ENCODE measurements at places on chromosomes 2 and 18.
A peak's percentile ranks its signal among the peaks of the same experiment; 100 is the strongest.

DNA sequence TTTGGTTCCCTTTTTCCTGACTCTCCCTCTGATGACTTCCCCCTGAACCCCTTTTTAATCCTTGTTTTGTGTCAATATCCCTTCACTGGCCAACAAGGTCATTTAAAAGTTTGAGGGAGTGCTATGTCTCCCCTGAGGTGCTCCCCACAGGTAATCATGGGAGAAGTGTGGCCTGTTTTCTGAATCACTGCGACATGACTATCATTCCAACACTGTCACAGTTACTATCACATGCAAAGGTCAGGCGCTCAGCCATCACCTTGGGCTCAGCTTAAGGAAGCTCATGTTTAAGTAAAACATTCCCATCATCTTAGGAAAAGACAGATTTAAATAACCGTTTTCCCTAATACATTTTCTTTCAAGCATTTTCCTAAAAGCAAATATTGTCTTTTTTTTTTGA lies 20.9 kb upstream of the ACAA2 start:
- no peak for DNase-seq

DNA sequence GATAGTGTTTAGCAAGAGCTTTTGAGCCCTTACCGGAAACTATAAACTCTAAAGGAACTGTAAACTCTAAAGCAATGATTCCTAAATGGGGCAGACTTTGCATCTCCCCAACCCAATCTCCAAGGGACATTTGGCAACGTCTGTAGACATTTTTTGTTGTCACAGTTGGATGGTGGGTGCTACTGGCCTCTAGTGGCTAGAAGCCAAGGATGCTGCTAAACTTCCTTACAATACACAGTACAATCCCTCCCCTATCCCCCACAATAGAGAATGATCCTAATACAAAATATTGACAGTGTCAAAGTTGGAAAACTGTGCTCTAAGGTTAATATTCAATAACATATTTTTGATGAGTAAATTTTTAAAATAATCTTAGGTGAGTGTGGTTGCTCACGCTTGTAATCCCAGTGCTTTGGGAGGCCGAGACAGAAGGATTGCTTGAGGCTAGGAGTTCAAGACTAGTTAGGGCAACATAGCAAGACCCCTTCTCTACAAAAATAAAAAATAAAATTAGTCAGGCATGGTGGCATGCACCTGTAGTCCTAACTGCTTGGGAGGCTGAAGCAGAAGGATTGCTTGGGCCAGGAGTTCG lies 66.7 kb downstream of the PTPN4 start:
- DNase-seq: no peak

GRCh38 chr2:16162491-16163040 lies 222.2 kb downstream of the MYCN start:
- no peak for DNase-seq

- DNase-seq: no peak
These were observed 34.7 kb downstream of the RALB start for GRCh38 chr2:120287183-120288015.

DNA sequence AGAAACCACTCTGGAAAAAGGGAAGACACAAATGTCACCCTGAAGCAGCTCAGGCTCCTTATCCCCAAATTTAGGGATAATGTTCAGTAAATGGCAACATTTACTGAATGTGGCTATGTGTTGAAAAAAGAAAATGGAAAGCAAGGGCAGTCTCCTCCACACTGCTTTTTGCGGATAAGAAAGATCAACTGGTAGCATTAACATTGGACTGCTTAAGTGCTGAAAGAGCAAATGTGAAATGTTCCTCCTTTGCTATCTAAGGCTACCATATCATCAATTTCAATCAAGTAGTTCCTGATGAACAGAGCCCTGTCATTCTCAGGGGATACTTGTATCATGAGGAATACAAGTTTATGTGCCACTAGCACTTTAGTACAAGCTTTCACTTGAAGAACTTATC lies 12.5 kb downstream of the FBXO11 start:
- DNase-seq: no peak

GRCh38 chr2:11746376-11746806 lies at the start of gene LPIN1:
LPIN1 (plus strand) TSS chr2:11746632; CDS start chr2:11765542, 18,910 bp downstream.
- peak; percentile 82 for DNase-seq

GRCh38 chr2:50225021-50225928 lies 806.7 kb downstream of the NRXN1 start:
- no peak for DNase-seq

DNA sequence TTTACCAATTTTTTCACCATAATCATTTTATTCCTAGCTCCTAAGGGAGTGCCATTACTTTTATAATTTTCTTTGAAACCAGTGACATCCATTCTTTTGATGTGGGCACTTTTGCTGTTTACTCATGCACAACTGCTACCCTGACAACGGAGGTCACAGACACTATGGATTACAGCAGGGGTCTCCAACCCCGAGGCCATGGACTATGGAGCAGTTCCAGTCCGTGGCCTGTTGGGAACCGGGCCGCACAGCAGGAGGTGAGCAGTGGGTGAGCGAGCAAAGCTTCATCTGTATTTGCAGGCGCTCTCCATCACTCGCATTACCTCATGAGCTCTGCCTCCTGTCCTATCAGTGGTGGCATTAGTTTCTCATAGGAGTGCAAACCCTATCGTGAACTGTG lies 34.6 kb downstream of the PRPF40A start:
- DNase-seq: no peak

DNA sequence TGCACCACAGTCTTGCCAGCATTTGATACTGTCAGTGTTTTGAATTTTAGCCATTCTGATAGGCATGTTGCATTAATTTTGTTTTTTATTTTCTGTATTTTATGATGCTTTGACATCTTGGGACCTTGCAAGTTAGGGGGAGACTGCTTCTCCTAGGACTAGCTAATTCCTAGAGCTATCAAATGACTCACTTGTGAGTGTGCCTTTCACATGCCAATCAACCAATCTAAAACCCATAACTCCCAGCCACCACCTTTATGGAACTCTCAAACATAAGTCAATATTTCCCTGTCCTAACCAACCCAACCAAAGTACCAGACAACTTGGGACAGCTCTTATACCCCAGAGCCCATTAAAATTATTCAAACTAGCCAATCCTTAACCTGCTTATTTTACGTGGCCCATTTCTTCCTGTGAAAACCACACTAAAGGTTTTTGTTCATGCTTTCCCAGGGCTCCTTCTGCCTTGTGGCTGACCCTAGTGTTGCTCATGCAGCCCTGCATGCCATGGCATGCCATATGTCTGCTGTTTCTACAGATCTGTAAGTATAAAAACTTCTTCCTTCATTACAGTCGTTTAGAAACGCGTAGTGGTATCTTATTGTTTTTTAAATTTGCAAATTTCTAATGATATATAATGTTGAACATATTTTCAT lies 230.1 kb downstream of the GPD2 start:
- DNase-seq: no peak

- DNase-seq: no peak
These were observed 61.7 kb downstream of the PPP4R1 start for GRCh38 chr18:9552616-9553015.

DNA sequence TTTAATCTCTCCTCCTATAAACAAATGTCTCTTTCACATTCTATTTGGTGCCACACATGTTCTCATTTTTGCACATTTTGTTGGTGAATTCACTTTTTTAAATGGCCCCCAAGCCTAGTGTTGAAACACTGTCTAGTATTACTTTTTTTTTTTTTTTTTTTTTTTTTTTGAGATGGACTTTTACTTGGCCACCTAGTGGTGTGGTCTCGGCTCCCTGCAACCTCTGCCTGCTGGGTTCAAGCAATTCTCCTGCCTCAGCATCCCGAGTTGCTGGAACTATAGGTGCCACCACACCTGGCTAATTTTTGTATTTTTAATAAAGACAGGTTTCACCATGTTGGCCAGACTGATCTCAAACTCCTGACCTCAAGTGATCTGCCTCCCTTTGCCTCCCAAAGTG lies 273.8 kb upstream of the SLC14A2 start:
- no peak for DNase-seq

DNA sequence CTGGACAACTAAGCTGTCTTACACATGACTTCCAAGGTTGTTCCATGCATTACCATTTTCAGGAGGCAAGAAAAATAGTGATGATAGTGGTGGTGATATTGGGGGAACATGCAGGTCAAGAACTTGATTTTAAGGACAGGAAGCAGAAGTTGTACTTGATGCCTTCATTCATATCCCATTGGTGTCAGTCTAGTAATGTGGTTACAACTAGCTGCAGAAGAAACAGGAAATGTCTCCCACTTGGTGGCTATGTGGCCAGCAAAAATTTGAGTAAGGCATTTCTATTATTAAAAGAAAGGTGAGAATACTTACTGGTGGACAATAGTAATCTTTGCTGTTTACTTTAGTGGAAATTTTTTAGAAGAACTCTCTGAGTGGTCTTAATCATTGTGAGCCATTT lies 103.4 kb downstream of the ALMS1 start:
- no peak for DNase-seq

DNA sequence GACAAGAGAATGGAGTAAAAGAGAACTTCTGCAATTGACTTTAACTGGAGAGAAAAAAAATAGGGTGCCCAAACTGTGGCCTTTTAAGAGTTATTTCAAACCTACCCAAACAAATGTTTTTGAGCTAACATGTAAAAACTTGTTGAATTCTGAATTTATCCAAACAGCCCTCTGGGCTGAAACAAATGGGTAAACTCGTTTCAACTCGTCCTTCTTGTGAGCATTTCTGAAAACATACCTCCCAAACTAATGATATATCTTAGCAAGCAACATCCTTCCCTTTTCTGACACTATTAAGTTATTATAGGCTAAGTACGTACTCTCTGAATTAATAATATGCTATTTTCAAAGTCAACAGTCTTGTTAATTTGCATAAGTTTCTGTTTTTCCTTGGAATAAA lies 793.0 kb upstream of the ACVR2A start:
- DNase-seq: no peak

- DNase-seq: no peak
These were observed 391.7 kb downstream of the ZEB2 start for GRCh38 chr2:144128130-144128746.

DNA sequence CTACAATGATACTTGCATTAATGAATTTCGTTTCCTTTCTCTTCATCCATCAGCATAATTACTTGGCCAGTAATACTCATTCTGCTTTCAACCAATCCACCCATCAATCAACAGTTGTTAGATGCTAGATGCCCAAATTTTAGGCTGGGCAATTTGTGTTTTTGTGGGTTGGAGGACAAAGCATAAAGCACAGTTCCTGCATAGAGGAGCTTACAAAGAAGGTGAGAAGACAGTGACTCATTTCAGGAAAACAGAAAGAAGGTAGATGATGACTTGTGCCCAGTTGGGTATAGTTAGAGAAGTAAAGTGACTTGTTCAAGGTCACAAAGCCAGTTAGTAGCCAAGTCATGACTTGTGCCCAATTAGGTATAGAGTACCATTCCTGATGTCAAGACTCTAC lies 1186.8 kb upstream of the CELF4 start:
- DNase-seq: no peak

GRCh38 chr18:58788971-58789875 lies 75.5 kb upstream of the ZNF532 start:
- no peak for DNase-seq

- DNase-seq: no peak
These were observed 189.0 kb downstream of the RPIA start for GRCh38 chr2:88880441-88880953.

- DNase-seq: no peak
These were observed 595.4 kb downstream of the NYAP2 start for GRCh38 chr2:225994748-225995405.

Measured in activated T-helper 1 cell treated with Interleukin-2 at 50 U/mL for 16 hours (primary cell).